Neural crest cell (in vitro differentiated cells): ENCODE measurements at places on chromosomes 7 and 10. TPM values are rescaled to one million over a fixed set of nuclear protein-coding genes. Genes with fewer than 3 reads are reported as not detected.

GRCh38 chr7:92836489-92836999 is at the start of gene CDK6:
CDK6 (minus strand) TSS chr7:92836573; CDS start chr7:92833323, 3,250 bp downstream.
- DNase-seq, result peak; percentile 47
- H3K4me1 ChIP-seq, result peaks cover 35% of the 10 kb centered on the region
- H3K27me3 ChIP-seq, result peaks cover 48% of the 10 kb centered on the region
- H3K27ac ChIP-seq, result peak within 1 kb of the TSS; percentile 78
- peak within 1 kb of the TSS; percentile 95 for H3K4me3 ChIP-seq

- peak within 1 kb of the TSS; percentile 98 for H3K27ac ChIP-seq
- H3K4me1 ChIP-seq, result peaks cover 45% of the 10 kb centered on the region
- H3K36me3 ChIP-seq, result peaks cover 4% of the 10 kb centered on the region
These were observed at the start of gene IGF2BP3 for GRCh38 chr7:23470330-23471105. IGF2BP3 (minus strand) TSS chr7:23470491; CDS start chr7:23470110, 381 bp downstream.

CHPF2 gene
- 33.1 and 34.1 TPM in 2 replicates for total RNA-seq

DNA sequence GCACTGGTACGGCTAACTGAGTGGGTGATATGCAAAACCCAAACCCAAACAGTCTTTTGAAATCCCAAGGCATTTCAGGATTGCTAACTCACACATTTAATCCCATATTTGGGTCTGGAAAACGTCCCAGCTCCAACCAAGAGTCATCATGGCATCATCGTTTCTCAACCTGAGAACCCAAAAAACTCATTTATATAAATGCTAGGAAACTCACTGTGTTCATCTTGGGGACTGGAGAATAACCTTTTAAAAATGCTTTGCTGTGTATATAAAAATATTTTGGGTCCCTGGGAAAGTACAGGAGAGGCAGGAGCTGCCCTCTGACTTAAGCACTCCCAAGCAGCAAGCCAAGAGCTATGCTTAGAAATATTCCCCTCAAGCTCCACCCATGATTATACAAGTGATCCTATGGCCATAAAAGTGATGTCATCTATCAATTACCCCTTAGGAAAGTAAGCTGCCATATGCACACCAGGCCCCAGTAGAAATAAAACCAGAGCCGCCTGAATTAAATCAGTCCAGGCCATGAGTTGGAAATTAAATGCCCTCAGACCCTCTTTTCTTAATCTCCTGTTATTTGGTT is 352.1 kb downstream of the FRMD4A start:
- H3K27me3 ChIP-seq, result no peaks in the 10 kb centered on the region
- H3K36me3 ChIP-seq, result peaks cover 6% of the 10 kb centered on the region
- H3K27ac ChIP-seq, result peak overlapping the region; percentile 51
- peaks cover 28% of the 10 kb centered on the region for H3K4me1 ChIP-seq
- no peak for DNase-seq

UBN2 gene
- 30.1 and 32.1 TPM in 2 replicates for total RNA-seq

DNA sequence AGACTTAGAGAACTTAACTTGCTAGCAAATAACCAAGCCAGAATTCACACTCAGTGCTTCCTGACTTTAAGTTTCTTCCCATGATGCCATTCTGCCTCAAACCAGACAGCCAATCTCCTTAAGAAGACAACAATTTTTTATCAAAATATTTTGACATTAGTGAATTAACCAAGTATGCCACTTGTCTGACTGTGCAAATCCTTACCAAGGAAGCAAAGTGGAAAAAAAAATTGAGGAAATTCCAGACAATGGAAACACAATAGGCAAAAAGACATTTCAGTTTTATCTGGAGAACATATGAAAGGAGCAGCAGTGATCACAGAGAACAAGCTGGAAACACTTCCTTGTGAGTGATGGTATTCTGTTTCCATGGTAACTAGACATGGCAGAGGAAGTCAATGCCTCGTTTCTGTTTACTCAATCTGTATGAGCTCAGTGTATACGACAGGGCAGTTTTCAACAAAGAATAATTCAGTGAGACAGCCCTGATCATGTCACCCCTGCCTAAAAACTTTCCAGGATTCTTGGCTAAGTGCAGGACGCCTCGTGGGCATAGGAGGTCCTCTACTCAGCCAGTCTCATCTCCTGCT is 114.2 kb downstream of the DYNC1I1 start:
- no peak for DNase-seq
- H3K36me3 ChIP-seq, result no peaks in the 10 kb centered on the region
- H3K4me1 ChIP-seq, result peaks cover 14% of the 10 kb centered on the region
- no peak overlapping the region for H3K4me3 ChIP-seq

GRCh38 chr7:155291045-155291530 is 6.6 kb upstream of the INSIG1 start:
- peaks cover 5% of the 10 kb centered on the region for H3K36me3 ChIP-seq
- H3K27ac ChIP-seq, result peak overlapping the region; percentile 44
- peak overlapping the region; percentile 50 for H3K4me3 ChIP-seq
- no peak for DNase-seq

- peaks cover under 1% of the 10 kb centered on the region for H3K27me3 ChIP-seq
- no peak for DNase-seq
- no peak overlapping the region for H3K4me3 ChIP-seq
- H3K4me1 ChIP-seq, result no peaks in the 10 kb centered on the region
- H3K27ac ChIP-seq, result no peak overlapping the region
These were observed 715.3 kb downstream of the INHBA start for GRCh38 chr7:40987571-40987970.

GRCh38 chr7:149209518-149210269 is 14.3 kb downstream of the ZNF282 start:
- peak overlapping the region; percentile 10 for H3K4me3 ChIP-seq
- H3K36me3 ChIP-seq, result peaks cover 25% of the 10 kb centered on the region
- H3K27ac ChIP-seq, result peak overlapping the region; percentile 96
- H3K27me3 ChIP-seq, result no peaks in the 10 kb centered on the region
- H3K4me1 ChIP-seq, result peaks cover 6% of the 10 kb centered on the region
